ENCODE measurements at places on chromosomes 12 and 14. TPM values are rescaled to one million over a fixed set of nuclear protein-coding genes. Genes with fewer than 3 reads are reported as not detected.

SYCP3 gene
- total RNA-seq = 0.21 TPM

GRCh38 chr14:74516451-74517160 is 23.0 kb downstream of the ISCA2 start:
- DNase-seq = no peak
- H3K27ac ChIP-seq = no peak overlapping the region
- no peaks in the 10 kb centered on the region for H3K36me3 ChIP-seq

FSCB gene
- total RNA-seq = not detected

GRCh38 chr12:106646472-106646871 is 63.7 kb downstream of the RFX4 start:
- H3K4me1 ChIP-seq = no peaks in the 10 kb centered on the region
- H3K27ac ChIP-seq = no peak overlapping the region
- no peaks in the 10 kb centered on the region for H3K36me3 ChIP-seq
- DNase-seq = no peak

Data from activated naive CD8-positive, alpha-beta T cell treated with anti-CD3 and anti-CD28 coated beads for 36 hours (primary cell).